ENCODE measurements at places on chromosomes 1 and 21. TPM values are rescaled to one million over a fixed set of nuclear protein-coding genes. Genes with fewer than 3 reads are reported as not detected.

DNA sequence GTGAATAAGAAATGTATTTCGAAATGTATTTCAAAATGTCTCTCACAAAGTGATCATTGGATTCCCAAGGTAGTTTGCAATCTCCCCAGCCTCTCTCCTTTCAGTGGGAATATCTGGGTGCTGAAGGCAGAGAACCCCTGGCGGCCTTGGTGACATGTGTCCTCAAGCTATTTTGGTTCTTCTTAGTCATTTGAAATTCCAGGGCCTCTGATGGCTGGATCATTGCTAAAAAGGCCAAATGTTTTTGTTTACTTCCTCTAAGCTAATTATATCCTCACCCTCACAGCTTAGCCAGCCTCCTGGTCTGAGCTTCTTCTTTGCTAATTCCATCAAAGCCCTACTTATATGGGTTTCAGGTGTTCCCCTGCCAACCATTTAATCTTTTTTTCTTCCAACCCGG is 71.2 kb downstream of the LRRC40 start:
- DNase-seq: no peak

DNA sequence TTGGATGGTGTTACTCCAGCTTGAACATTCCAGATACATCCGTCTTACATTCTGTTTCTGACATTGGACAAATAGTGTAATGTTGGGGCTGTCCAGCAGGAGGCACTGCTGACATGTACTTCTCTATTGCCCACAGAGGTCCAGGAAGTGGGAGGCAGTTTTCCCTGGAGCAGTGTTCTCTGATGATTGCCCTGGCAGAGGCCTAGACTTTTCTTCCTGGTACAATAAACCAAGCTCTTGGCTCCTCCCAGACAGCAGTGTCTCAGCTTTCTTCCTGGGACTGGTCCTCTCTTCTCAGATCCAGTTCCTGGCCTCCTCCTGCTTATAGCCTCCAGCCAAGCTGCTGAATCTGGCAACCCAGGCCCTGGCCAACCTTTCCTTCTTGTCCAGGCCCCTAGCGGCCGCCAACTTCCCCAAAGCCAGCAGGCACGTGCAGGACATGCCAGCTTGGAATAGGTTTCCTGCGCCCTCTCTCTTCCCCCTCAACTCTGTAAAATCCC is 14.9 kb upstream of the IFNLR1 start:
- DNase-seq: peak; percentile 36

VHLL gene
- total RNA-seq: not detected

OR2L13 gene
- not detected for total RNA-seq
